Transverse colon (tissue), 4 donors: ENCODE measurements at places on chromosomes 11 and 22. TPM values are rescaled to one million over a fixed set of nuclear protein-coding genes. Genes with fewer than 3 reads are reported as not detected.

DNA sequence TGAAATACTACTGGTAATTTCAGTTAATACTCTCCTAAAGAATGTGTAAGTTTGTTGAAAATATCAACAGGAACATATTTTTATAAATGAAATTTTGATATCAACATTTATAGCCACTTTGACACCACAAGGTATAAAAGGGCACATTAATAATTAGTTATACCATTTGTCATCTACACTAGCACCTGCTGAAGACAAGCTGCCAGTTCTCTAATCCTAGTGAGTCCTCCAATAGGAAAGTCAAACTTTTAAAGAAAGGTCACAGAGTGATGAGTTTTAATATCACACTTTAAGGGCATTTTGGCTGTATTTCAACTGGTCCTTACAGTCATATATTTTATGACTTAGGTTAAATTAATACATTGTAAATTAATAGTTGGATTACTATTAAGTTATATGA is 52.3 kb downstream of the APOL5 start:
- no peak for DNase-seq

TIMM10B gene
- 40.2 TPM for total RNA-seq

HBG2 gene
- not detected for total RNA-seq

- DNase-seq, result no peak
Observed at GRCh38 chr11:100970283-100971164, 159.1 kb downstream of the PGR start.

APOBEC3B gene
- total RNA-seq, result not detected

DNA sequence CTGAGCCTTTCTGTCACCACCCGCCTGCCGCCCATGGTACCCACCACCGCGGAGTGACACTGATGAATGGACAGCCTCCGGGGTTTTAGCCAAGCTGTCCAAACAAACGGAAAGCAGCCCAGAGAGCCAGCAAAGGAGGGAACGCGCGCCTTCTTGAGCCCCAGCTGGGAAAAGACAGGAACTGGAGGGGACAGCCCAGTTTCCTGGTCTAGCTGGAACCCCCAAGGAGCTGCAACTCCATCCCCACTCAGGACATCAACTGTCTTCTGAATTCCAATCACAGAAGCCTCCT is 33.7 kb downstream of the SHISAL1 start:
- no peak for DNase-seq

- no peak for DNase-seq
Observed at GRCh38 chr11:130583801-130584211, 135.4 kb downstream of the ADAMTS15 start.

- DNase-seq, result no peak
Observed at GRCh38 chr11:23632293-23632692, 772.0 kb upstream of the CCDC179 start.

GRCh38 chr11:62069986-62070919 is 53.6 kb upstream of the INCENP start:
- no peak for DNase-seq

RIMBP3C gene
- not detected for total RNA-seq

TCF20 gene
- total RNA-seq, result 30.3 TPM

GRCh38 chr11:130118165-130118564 is 41.4 kb upstream of the ST14 start:
- no peak for DNase-seq

DNA sequence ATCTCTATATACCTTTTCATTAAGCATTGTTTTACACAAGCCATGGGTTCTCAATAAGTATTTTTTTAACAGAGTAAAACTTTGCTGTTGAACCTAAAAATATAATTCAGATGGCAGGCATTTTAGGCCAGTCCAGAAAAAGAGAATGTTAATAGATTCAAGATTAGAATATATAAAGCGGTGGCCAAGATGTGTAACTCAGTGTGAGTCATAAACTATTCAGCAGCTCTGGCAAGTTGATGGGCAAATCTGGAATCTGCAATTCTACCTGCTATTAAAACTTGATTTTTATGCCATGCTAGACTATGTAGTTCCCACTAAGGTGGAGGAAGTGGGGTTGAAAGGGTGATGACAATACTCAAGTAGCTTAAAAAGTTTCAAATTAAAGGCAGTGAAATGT is 45.4 kb downstream of the CASP12 start:
- no peak for DNase-seq

GRCh38 chr22:28900379-28900925 is 17.1 kb downstream of the ZNRF3 start:
- DNase-seq, result no peak

- DNase-seq, result no peak
Observed at GRCh38 chr11:72842653-72843330, 28.6 kb downstream of the ATG16L2 start.

DNA sequence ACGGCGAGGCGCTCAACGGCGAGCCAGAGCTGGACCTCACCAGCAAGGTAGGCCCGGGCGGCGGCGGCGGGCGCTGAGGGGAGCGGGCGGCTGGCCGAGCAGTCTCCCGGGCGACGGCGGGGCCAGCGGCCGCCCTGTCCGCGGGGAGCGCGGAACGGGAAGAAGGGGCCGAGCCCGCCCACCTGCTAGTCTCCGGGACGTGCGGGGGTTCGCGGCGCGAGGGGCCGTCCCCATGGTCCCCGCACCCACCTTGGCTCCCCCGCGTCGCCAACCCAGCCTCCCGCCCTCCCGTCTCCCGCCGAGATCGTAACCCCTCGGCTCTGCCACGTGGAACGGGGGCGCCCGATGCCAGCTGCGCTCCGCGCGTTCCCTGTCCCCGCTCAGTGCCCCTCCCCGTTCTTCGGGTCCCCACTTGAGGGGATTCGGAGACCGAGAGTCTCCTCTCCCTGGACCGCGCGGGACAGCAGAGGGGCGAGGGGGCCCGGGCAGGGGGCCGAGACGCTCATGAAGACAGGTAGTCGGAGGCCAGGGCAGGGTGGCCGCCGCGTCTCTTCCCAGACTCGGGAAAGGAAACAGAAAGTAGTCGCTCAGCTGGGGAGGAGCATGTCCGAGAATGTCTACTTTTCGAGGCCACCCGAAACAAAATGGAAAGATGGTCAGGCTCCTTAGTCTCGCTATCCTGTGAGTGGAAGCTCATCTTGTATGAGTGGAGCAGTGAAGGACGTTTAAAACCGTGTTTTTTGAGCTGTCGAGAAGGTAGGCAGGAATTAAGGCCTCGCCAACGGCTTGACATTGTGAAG is 557 bp downstream of the GTPBP1 start:
- DNase-seq, result peak; percentile 61

GRCh38 chr11:665062-665703 is 28.1 kb downstream of the DRD4 start:
- DNase-seq, result no peak

DNA sequence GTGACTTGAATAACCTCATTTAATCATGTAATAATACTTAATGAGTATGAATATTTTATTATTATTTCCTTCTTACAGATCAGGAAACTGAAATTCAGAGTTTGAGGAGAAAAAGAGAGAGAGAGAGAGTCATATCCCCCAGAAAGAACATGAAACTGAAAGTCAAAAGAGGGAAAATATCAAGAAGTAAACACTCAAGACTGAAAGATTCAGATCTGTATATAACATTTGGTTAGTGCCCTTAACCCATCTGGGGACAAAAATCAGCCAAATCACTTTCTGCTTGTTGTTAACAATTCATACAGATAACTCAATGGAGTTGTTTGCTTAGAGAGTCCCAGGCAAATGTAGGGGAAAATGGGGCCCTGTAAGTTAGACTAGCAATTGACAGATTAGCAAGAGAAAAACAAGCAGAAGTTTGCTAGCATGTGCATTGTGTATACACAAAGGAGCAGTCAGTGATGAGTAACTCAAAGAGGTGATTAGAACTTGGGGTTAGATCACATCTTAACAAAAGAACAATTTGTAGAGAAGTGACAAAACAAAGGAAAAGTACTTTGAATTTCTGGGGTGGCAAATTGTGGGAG is 25.9 kb upstream of the MMP13 start:
- no peak for DNase-seq

RFPL2 gene
- not detected for total RNA-seq

GRCh38 chr11:115129473-115130289 is 374.5 kb downstream of the CADM1 start:
- DNase-seq, result no peak

DNA sequence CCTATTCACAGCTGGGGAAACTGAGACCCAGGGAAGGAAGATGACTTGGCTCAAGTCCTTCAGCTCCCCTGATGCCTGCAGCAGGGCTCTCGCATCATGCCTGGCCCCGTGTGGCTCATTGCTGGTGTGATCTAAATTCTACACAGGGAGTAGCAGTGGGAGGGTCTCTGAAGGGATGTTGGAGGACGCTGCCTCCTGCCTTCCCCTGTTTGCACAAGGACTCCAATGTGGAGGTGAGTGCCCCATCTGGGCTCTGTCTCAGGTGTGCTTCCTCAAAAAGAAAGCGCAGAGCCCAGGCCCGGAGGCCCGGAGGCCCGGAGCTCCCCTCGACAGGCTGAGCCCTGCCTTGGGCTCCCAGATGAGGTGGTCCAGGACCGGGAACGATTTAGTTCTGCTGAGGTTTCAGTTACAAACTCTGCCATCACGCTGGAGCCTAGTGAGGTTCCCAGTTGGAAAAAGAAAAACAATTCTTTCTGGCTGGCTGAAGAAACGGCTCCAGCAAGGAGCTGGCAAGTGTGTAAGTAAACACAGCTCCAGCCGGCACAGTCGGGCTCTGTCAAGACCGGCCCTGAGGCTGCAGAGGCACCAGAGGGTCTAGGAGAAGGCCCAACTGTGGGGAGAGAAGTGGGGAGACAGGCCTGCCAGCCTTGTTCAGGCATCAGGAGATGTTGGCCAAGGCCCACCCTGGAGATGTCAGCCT is 49.8 kb downstream of the NAT10 start:
- no peak for DNase-seq

GRCh38 chr22:39697790-39698430 is 127.4 kb downstream of the CACNA1I start:
- no peak for DNase-seq

DNA sequence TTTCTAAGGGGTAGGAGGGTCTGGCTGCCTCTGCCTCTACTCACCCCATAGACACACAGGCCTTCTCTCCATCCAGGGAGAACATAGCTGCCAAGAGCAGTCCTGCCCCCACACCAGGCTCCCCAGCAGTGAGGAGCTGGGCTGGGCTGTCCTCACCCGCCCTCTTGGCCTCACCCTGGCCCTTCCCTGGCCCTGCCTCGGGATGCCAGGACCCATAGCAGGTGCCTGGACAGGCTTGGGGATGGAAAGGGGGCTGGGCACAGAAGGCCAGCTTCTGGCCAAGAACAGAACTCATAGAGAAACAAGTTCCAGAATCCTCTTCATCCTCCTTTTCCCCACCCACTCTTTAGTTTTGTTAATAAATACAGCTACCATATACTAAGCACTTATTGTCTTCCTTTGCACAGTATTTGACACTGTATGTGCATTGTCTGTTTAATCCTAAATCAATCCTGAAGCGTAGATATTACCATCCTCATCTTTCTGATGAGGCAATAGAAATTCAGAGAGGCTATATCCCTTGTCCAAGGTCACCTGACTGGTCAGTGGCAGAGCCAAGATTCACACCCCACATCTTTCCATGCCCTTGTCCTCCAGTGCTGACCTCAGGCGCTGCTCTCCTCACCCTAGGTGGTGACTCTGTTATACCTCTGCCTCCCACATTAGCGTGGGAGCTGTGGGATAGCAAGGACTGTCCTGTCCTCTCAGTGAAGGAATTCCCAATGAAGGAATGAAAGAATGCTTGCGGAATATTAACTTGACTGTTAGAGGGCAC is 22.0 kb upstream of the MYOD1 start:
- DNase-seq, result no peak

DNA sequence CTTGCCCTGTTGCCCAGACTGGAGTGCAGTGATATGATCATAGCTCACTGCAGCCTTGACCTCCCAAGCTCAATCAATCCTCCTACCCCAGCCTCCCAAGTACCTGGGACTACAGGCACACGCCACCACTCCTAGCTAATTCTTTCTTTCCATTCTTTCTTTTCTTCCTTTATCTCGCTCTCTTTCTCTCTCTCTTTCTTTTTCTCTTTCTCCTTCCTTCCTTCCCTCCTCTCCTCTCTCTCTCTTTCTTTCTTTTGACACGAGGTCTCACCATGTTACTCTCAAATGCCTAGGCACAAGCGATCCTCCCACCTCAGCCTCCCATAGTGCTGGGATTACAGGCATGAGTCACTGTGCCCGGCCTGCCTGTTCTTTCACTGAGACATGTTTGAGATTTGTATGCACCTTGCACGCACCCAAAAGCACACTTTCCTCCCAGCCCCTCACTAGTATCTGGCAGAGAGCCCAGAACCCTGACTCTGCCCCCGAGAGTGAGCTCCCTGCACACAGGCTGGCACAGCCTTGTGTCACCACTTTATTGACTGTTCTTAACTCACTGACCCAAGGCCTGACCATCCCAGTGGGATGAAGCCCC is 56.8 kb downstream of the CD6 start:
- DNase-seq, result peak; percentile 21
